ENCODE measurements at places on chromosomes 12 and 14. TPM values are rescaled to one million over a fixed set of nuclear protein-coding genes. Genes with fewer than 3 reads are reported as not detected.

The NGDN gene
- 76.8 TPM for polyA plus RNA-seq

The COL2A1 gene
- polyA plus RNA-seq, result not detected

The GLIPR1L2 gene
- 0.59 TPM for polyA plus RNA-seq

The KRT3 gene
- polyA plus RNA-seq, result not detected

The IL22 gene
- not detected for polyA plus RNA-seq

The DNAI7 gene
- polyA plus RNA-seq, result 0.16 TPM

The GNB3 gene
- not detected for polyA plus RNA-seq
